ENCODE measurements at places on chromosomes 4 and X. TPM values are rescaled to one million over a fixed set of nuclear protein-coding genes. Genes with fewer than 3 reads are reported as not detected.
A peak's percentile ranks its signal among the peaks of the same experiment; 100 is the strongest.

DNA sequence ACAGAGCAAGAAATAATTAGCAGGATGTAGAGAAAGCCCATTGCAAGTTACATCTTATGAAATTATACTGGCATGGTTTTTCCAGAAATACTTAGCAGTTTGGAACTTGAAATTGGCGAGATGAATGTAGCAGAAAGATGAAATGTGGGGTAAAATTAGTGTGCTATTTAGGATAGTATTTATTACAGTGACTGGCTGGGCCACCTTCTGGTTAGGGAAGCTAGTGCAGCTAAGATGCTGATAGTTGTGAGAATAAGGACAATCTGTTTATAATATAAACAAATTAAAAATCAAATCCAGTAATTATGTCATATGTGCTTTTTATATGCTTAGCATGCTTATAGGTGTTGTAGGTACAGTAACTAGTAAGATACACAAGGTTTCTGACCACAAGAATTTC is 74.8 kb downstream of the IL15 start:
- no peak for DNase-seq

DNA sequence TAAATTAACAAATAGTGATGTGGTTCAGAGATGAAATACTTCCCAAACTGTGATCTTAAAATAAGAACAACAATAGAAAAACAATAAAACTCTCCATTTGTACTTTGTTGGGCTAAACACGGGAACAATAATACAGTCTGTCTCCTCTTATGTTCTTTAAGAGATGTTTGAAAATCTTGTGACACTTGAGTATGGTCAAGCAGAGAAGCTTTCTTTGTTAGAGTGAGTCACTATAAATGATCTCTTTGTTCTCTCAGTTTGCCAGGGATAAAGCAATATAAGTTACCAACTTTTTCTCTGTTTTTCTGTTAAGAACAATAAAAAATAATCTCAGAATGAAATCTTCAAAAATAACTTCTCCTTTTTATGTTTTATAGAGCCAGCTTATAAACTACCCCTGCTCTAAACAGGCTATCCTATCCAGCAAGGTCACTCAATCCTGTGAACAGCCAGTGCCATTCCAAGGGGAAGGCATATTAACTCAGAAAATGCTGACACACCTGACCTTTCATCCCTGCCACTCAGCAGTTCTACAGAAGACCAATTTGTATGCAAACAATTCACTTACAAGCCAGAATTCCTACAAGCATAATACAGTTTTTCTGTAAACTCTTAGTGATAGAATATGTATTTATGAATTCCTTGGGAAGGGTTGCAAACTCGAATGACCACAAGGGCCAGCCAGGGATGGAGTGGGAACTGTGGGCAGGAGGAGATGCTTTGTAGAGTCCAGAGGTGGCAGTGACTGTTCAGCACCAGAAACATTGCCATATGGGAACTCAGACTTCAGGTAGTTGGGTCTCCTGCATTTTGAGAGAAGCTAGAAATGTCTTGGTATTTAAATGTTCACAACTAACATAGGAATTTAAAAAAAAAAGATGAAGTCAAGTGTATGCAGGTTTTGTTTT is 52.2 kb downstream of the AFM start:
- DNase-seq, result no peak

DNA sequence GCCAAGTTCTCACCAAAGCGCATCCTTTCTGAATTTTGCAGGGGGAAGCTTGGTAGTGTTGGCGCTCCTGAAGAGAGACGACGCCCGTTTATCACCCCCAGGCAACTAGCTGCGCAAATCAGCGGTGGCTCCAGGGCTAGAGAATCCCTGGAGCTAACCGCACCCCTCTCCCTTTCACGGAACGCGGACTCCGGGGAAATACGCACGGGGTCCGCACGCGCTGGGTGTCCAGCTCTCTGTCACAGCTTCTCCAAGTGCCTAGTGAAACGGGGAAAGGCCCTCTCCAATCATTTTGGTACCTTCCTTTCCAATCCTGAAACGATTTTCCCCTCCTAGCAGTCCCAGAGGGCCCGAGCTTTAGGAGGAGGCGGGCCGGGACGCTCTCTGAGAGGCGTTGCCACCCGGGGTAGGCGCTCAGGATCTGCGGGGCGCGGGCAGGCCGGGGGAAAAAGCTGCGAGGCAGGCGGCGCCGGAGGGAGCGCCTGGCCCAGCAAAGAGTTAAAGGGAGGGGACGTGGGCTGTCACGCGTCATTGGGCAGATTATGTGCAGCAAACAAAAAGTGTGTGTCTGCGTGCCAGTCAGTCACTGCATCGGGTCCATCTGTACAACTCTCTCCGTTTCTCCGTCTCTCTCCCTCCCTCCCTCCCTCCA is at the start of gene PRDM8:
PRDM8 (plus strand) TSS at position 582 of the 652 bp plus-strand sequence. CDS start 2,578 bp downstream, outside the sequence.
- no peak for DNase-seq

GPC3 gene
- 42.1 TPM for total RNA-seq

- DNase-seq, result peak; percentile 87
These were observed 99.8 kb downstream of the PTCHD1 start for GRCh38 chrX:23434356-23434884.

DNA sequence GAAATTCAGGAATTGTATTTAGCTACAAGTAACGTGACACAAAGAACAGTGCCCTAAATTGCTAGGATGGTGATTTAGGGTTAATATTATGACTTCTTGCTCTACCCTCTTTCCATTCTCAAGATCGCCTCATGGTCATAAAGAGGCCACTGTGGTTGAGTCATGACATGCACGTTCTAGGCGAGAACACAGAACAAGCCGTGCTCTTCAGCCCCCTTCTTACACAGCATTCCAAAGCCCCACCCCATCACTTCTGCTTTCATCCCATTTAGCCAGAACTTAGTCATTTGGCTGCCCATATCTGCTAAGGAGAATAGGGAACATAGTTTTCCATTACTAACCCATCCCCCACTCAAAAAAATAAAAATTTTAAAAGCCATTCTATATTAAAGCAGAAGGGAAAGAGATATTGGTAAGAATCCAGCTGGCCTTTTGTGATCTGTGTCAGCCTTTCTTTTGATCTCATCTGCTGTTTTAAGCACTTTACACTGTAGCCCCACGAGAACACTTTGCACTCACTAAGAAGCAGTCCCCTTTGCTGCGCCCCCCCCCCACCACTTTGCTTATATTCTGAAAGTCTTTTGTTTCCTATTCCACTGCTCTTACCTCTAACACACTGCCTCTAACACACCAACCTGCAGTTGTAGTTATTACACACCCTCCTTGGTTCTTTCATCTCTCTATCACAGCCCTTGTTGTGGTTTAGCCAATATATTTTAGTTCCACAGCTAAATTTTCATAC is 28.4 kb downstream of the NPNT start:
- DNase-seq, result no peak

CT45A3 gene
- not detected for total RNA-seq

Measured in left lung (tissue), 14 donors.